Aorta (tissue), 5 donors: ENCODE measurements at places on chromosomes 12 and 14.

GRCh38 chr12:10368206-10369171 is 21.4 kb downstream of the KLRK1 start:
- no peaks in the 10 kb centered on the region for H3K36me3 ChIP-seq
- no peak overlapping the region for H3K27ac ChIP-seq
- H3K4me1 ChIP-seq: no peaks in the 10 kb centered on the region
- H3K27me3 ChIP-seq: no peaks in the 10 kb centered on the region

DNA sequence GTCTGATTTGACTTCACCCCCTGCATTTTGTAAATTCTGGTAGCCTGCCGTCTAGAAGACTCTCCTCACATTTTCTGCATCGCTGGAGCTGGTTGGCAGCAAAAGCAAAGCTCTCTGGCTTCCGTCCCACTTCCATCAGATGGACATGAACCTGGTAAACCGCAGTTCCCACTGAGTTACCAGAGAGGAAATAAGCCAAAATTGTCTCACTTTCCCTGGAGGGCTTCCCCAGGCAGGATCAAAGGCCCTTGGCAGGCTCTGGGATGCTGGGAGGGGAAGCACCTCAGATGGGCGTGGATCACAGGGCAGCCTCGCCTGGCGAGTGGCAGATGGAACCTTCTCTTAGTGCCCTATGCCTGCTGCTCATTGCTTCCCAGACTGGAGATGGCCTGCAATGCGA is 243.5 kb downstream of the TMEM132C start:
- no peak overlapping the region for H3K27ac ChIP-seq
- H3K36me3 ChIP-seq: no peaks in the 10 kb centered on the region
- H3K27me3 ChIP-seq: no peaks in the 10 kb centered on the region
- H3K4me1 ChIP-seq: no peaks in the 10 kb centered on the region
- DNase-seq: no peak

- peak; percentile 48 for DNase-seq
- no peaks in the 10 kb centered on the region for H3K27me3 ChIP-seq
- no peaks in the 10 kb centered on the region for H3K4me1 ChIP-seq
Measured at GRCh38 chr12:67885375-67886169, 103.7 kb upstream of the IFNG-AS1 start.

GRCh38 chr12:122089077-122089476 is 10.5 kb downstream of the MLXIP start:
- no peak overlapping the region for H3K27ac ChIP-seq
- no peak for DNase-seq
- no peaks in the 10 kb centered on the region for H3K27me3 ChIP-seq

DNA sequence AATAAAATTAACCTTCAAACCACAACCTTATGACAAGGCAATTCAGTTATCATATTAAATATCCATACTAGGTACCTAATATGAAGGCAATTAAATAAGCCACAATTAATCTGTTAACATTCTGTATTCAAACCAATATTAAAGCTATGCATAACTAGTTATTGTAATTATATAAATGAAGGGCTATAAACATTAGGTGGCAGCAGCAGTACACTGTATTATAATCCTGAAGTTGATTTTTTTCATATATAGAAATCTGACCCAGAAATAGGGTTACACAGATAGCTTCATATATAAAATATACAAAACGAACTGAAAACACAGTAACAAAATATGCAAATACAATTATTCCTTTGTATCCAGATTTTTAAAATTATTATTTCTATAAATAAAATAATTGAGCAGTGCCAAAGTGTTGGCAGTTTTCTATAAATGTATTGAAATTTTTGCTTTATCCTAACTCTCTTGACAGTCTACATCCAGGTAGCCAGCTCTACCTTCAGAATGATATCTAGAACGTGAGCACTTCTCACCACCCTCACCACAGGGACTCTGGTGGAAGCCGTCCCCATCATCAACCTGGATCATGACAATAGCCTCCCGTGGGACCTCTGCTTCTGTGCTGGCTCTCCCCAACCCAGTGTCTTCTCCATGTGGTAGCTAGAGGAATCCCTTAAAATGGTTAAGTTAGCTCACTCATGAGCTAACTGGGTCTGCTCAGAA is 136.2 kb downstream of the MED13L start:
- no peaks in the 10 kb centered on the region for H3K27me3 ChIP-seq
- peaks cover 6% of the 10 kb centered on the region for H3K4me1 ChIP-seq
- H3K27ac ChIP-seq: no peak overlapping the region
- no peaks in the 10 kb centered on the region for H3K36me3 ChIP-seq

GRCh38 chr12:22683131-22683530 is 58.2 kb downstream of the ETNK1 start:
- no peaks in the 10 kb centered on the region for H3K4me1 ChIP-seq
- no peak overlapping the region for H3K27ac ChIP-seq
- DNase-seq: no peak
- no peaks in the 10 kb centered on the region for H3K36me3 ChIP-seq
- H3K4me3 ChIP-seq: no peak overlapping the region
